ENCODE measurements at places on chromosomes 1 and 21.

- no peak for DNase-seq
Measured at GRCh38 chr1:150406483-150406882, 42.5 kb downstream of the RPRD2 start.

- DNase-seq = no peak
Measured at GRCh38 chr1:113442131-113442530, 51.8 kb downstream of the MAGI3 start.

DNA sequence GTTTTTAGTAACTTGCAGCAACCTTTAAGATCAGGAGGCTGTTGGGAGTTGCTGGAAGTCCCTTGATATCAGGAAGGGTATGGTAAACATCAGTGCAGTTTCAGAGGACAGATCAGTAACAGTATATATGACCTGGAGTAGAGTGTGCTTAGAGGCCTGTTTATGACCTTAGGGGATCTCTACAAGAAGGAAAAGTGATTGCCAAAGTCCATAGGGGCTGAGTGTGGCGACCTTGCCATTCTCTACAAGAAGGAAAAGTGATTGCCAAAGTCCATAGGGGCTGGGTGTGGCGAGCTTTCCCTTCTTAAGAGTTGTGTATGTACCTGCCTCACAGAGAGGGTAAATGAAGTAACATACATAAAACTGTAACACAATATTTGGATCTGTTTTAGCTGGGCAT is 28.5 kb upstream of the AXDND1 start:
- DNase-seq = no peak

- no peak for DNase-seq
Measured at GRCh38 chr1:234780112-234780511, 170.1 kb upstream of the IRF2BP2 start.

DNA sequence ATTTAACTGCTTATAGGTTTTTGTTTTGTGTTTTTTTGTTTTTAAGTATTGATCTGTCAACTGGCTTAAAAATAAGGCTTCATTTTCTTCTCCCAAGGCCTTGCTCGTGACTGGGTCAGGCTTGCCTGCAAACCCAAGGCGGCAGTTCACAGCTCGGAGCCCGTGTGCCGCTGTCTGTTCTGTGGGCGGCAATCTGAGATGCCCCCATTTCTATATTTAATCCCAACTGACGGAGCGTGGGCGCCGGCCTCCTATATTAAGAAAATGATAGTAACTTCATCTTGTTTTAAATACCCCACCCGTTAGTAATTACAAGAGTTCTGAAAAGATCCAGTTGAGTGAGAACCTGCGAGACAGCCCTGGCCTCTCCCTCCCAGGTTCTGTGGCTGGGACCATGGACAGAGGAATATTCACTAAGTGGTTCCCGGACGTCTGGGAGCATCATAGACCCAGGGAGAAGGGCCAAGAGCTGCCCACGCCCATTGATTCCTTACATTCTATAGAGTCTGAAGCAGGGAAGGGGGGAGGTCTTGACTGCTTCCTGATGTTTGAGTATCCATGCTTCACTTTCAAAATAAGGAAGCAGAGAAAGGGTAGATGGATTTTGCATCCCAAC is 42.6 kb upstream of the GPR153 start:
- no peak for DNase-seq

- no peak for DNase-seq
Measured at GRCh38 chr1:243525085-243525487, 269.2 kb downstream of the SDCCAG8 start.

DNA sequence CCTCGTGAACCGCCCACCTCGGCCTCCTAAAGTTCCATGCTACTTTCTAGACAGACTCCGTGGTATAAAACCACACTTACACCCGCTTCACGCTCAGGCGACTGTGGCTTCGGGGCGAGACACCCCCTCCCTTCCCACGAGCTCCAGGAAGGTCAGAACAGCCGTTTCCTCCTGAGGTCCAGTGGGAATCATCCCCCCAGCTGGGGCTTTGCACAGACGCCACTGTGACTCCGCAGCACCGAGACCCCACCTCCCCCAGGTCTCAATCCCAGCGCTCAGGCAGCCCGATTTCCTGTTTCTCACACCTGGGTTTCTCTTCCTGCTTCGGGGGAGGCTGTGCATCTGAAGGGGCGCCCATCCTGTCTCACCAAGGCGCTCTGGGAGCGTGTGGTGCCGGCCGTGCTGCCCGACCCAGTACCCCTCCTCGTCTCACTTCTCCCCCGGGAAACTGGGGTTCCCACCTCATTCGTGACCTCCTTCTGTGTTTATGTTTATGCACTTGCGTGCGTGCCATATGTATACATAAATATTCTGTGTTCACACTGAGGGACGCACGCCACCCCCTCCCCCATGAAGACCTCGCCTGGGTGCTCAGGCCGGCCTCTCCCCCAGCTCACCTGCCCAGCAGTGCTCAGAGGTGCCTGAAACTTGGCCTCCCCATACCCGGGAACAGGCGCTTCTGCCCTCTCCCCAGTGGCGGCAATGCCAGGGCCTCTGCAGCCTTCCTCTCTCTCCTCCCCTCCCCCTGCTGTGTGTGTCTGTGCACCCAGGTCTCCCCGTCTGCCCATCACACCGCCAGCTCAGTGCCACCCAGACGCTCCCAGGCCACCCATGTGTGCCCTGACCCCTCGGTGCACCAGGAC is 14.6 kb downstream of the SLC35E2B start:
- DNase-seq = peak; percentile 50

DNA sequence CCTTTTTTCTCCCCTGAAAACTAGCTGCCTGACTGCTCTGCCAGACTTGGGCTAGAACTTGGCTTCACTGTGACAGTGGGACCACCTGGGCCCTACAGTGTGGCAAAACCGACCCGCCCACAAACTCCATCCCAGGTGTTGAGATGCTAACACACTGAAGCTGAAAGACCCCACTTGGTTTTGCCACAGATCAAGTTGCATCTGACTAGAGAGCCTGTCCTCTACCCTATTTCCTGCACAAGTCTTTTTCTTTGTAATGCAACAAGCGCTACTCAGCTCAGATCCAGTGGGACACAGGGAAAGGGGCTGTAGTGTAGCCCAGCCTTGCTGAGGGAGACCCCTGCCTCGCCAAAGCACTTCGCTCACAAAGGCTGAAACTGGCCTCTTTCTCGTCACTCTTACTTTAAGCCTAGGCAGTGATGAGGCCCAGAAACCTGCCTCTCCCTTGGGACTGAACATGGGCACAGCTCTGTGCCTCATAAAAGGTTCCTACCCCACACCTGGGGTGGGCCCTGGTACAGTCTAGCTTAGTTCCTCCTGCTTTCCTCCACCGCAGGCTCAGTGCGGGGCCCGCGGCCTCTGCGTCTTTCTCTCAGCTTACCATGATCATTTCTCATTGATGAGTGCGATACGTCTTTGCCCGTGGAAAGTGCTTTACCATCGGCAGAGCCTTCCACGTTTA is 9.7 kb downstream of the ALPL start:
- no peak for DNase-seq

DNA sequence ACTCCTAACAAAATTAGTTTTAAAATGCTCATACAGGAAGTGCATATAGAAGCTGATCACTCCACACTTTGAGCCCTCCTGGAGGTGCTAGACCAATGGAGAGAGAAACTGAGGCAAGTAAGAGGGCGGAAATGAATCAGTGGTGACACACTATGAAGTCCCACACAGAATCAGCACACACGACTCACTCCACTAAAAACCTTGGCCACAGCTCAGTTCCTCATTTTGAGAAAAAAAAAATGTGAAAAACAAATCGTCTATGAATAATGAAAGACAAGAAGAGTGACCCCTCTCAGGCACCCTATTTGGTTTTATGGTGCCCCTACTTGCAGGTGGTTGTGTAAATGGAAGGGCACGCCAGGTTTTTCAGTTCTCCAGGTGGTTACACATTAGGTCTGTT is 675.1 kb upstream of the BRINP3 start:
- no peak for DNase-seq

- DNase-seq = no peak
Measured at GRCh38 chr1:38541223-38541622, 318.3 kb downstream of the RRAGC start.

DNA sequence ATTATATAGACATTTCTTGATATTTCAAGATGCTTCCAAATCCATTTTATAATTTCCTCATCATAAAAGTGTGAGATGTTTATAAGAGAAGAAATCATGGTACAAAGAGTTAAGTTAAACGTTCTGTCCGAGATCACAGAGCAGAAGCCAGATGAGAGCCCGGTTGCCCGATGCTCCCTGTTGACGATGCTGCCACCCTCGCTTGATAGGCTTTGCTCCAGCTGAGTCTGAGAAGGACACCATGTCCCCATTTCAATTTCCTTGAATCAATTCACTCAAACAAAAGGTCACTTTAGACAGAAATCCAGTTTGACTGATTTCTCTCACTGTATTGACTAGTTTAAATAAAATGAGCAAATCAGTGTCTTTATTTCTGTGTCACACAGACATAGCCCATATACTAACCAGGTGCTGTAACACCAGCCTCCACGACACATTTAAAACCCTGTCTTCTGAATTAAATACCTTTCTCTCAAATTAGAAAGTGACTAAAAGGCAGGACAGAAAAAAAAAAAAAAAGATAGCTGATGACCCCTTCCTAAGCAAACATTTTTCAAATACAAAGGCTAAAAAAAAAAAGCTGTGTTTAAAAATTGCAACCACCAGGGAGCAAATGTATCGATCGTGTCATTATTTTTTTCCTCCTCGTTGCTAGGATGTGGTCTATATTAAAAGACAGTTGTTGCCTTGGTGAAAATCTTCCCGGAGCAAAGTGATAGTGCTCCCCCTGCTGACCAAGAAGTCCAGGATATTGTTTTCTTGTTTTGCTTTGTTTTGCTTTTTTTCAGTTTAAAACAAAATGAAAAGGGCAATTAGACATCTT is 35.2 kb downstream of the DNASE2B start:
- DNase-seq = no peak

DNA sequence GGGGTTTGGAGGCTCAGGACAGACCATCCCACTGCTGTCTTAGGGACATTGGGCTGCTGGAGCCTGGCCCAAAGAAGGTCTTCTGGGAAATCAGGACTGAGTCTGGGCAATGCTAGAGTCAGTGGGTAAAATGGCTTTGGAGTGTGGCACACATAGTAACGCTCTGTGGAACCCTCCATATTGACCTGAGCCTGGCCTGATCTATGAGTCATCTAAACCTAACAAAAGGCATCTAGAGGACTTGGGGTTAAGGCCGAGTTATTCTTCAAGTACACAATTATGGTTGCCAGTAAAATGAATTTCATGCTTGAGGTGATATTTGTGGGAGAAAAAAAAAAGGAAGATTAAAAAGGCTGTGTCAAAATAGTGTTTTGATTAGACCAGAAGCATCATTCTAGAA is 77.7 kb downstream of the ST6GALNAC5 start:
- DNase-seq = no peak

GRCh38 chr1:158564608-158565007 is 5.8 kb downstream of the OR6P1 start:
- DNase-seq = no peak

GRCh38 chr1:162072740-162073139 is 3.2 kb downstream of the NOS1AP start:
- no peak for DNase-seq

- DNase-seq = no peak
Measured at GRCh38 chr1:109046671-109047070, 4.8 kb upstream of the WDR47 start.

- peak; percentile 25 for DNase-seq
Measured at GRCh38 chr1:209435654-209436566, 147.6 kb upstream of the CAMK1G start.

- DNase-seq = no peak
Measured at GRCh38 chr1:167227934-167228378, 7.3 kb downstream of the POU2F1 start.

DNA sequence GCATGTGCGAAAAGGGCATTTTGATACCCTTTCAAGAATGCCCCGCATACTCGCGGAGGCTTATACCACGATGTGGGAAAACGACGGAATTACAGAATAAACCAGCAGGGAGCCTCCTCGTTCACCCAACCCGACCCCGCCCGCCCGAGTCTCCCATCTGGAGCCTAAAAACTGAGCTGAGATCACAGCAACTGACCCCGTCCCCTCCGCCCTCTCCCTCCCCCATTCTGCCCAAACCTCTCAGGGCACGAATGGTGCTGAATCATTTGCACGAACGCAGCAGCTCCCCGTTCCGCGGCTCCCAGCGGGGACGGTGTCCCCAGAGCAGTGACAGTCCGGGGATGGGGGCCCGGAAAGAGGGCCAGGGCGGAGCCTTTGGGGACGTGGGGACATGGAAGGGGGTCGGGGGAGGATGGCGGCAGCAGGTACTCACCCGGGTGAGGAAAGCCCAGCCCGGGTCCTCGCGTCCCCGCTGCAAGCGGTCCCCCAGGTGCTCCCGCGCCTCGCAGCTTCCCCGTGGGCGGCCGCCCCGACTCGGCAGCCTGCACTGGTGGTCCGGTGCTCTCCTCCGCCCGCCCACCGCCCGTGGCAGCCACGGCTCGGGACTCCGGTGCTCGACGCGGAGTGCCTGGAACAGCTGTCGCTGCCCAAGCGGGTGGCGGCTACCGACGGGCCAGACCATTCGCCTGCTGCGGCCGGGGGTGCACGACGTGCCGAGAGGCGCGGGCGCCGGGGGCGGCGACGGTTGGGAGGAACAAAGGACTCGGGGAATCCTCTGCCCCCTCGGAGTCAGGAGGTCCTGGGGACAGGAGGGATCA is at the start of gene TTLL7:
Gene TTLL7 (minus strand): TSS at position 635 of the 818 bp plus-strand sequence. CDS start 46,921 bp downstream, outside the sequence.
- DNase-seq = peak; percentile 58

DNA sequence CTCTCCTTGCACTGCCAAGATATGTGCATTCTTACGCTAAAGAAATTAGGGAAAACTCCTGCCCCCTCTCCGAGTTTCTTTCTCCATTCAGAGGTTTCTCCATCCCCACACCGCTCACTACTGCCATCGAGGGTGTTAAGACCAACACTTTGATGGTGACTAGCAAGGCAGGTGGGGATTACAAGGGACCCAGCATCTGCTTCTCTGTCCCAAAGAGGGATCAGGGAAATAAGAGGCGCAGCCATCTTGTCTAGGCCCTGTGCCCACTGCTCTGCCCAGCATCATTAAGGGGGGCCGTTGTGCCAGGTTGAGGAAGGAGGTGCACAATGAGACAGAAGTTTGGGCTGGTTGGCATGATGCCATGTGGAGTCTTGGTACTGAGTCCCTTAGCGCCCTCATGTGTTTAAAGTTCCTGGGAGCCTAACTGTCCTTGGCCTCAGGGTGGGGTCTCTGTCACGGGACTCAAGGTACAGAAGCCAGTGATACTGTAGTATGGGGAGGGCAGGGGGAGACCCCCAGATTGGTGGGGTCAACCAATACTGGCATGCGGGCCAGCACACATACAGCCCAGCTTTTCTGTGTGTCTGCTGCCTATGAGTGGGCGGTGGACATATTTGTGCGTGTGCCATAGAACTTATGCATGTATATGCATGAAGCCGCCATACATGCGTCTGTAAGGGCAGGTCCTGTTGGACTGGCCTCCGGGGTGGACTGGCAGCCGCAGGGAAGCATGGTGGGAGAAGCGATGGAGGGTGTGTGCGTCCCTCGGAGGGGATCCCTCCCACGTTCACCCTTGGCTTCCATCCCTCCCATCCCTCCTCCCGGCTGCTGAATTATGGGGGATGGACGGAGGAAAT is 5.5 kb downstream of the EFNA3 start:
- DNase-seq = no peak

- DNase-seq = no peak
Measured at GRCh38 chr1:94773931-94774422, 46.2 kb upstream of the SLC44A3 start.

DNA sequence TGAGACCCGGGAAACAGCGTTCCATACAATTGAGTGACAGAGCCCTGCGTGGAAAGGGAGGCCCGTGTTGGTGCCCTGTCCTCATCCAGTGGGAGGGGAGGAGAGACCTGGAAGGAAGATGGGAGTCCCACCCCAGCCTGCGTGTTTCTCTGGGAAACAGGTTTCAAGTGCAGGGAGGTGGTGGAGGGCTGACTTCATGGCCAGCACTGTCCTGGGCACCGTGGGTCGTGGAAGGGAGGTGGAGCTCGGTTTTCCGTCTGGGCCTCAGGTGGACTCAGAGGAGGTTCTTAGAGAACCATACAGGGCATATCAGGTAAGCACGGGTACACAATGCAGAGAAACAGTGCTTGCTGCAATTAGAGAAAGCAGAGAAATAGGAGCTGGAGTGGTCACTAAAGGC is 222.6 kb downstream of the CAMTA1 start:
- no peak for DNase-seq

All from stimulated activated CD4-positive, alpha-beta T cell treated with anti-CD3 and anti-CD28 coated beads, Interleukin-4, amount 100 ng/mL, for 1 hour (primary cell).